ENCODE measurements at places on chromosomes 6 and 20.

DNA sequence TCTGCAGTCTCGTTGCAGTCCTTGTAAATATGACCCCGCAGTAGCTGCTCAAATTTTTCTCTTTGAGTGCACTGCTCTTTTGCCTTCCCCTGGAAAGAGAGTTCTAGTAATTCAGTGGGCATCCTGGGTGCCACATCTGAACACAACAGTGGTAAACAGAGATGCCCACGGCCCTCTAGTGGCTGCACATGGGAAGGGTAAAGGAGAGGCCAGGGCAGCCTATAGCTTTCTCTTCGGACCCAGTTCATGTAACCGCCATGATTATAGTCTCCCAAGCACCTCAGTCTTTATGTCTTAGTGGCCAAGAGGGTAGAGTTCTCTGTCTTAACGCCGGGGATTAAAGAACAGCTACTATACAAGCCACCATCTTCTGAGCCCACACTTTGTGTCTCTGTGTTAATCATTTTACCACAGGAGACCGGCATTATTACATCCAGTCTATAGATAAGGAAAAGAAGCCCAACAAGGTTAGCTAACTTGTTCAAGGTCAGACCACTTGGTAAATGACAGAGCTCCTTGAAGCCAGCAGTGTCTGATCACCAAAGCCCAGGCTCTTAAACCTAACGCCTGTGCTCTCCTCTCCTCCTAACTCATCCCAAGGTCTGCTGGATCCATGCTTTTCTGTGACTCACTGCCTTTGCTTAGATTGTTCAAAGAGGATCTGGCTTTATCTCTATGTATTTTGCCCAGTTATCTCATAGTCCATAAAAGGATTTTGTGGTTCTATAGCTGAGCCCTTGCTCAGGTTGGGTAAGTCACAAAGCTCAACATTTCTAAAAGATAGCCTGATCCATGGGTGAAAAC lies 81.8 kb downstream of the ISM1 start:
- DNase-seq, result peak; percentile 39

GRCh38 chr6:155264693-155265320 lies 994 bp downstream of the CLDN20 start:
- no peak for DNase-seq

GRCh38 chr6:169145496-169145895 lies 108.2 kb downstream of the THBS2 start:
- no peak for DNase-seq

DNA sequence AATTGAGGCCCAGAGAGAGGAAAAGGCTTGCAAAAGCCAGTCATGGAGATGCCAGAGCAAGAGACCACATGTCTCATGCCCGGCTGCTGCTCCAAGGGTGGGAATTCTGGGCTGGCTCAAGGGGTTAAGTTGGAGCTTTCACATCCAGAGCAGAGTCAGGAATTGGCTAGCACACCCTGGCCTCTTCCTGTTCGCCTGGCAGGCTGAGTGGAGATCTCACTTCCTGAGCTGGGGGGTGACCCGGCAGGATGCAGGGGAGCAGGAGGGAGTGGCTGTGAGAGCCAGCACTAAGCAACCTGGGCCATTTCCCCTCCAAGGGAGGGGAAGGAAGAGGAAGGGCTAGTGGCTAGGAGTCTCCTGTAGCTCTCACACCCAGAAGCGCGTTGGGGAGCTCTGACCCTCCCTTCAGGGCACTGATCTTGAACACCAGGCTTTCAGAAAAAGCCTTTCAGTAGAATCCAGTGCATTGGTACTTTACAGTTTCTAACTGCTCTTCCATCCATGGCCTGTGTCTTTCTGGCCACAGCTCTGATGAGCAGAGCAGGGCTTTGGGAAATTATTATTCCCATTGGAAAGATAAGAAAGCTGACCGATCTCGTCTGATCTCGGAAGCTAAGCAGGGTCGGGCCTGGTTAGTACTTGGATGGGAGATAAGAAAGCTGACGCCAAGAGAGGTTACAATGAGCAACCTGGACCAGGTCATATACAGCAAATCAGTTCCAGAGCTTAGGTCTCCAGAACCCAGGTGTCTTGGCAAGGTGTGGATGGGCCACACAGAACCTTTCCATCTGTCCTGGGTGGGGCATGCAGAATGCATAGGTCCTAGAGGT lies 2.2 kb upstream of the CCM2L start:
- DNase-seq, result peak; percentile 46

DNA sequence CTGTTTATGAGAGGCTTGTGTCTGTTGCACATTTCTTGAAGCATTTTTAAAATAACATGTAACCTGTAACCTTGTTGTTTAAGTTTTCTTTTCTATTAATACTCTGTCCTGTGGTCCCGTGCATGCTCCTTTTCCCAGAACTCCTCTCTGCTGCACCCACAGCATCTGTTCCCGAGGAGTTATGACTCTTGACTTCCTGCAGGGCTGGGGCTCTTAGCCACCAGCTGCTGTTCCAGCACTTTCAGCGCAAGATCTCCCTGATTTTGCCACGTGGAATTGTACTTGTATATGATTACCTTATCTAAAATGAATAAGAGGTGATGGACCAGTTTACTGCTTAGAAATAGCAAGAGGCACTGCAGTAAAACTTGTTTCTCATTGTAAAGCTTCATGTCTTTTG lies 150.6 kb downstream of the QKI start:
- no peak for DNase-seq

- DNase-seq, result peak; percentile 64
Observed at GRCh38 chr6:147941143-147941542, 401.5 kb upstream of the SASH1 start.

- DNase-seq, result no peak
Observed at GRCh38 chr6:2748183-2748582, 2.5 kb downstream of the MYLK4 start.

- no peak for DNase-seq
Observed at GRCh38 chr20:48220033-48220633, 434.9 kb upstream of the SULF2 start.

DNA sequence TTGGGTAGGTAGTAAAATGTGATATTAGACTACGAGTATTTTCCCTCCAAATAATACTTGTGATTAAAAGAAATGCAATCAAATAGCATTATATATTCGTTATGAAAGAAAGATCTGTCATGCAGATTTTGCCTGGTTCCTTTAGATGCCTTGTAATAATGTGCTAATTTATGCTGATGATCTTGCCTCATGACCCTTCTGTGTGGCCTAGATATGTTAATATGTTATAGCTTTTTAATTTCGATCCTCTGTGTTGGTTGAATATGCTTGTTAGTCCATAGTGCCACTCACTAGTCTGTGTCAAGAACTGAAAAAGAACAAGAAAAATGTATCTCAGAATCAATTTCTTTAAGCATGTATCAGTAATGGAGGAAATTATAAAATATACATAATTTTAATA lies 31.9 kb downstream of the CDKAL1 start:
- no peak for DNase-seq

- no peak for DNase-seq
Observed at GRCh38 chr6:20389066-20389465, 12.6 kb upstream of the E2F3 start.

DNA sequence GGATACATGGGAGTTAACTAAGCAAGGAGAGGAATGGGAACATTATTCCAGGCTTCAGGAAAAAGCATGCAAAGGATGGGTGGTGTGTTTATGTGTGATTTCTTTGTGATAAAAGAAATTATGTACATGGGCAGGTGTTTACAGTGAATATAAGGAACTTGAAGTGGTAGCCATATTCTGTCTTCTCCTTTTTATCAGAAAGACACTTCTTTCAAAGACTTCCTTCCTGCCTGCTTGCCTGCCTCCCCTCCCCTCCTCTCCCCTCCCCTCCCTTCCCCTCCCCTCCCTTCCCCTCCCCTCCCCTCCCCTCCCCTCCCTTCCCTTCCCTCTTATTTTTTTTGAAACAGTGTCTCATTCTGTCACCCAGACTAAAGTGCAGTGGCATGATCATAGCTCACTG lies 14.4 kb downstream of the CYB5R4 start:
- no peak for DNase-seq

DNA sequence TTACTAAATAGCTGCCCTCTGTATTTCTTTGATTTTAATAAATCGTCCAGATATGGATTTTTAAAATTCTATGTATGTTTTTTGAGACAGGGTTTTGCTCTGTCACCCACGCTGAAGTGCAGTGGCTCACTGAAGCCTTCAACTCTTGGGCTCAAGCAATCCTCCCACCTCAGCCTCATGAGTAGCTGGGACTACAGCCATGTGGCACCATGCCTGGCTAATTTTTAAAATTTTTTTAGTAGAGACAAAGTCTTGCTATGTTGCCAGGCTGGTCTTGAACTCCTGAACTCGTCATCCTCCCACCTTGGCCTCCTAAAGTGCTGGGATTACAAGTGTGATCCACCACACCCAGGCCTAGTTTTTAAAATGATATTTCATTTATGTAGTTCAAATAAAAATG lies 47.4 kb upstream of the DDR1 start:
- peak; percentile 21 for DNase-seq

- DNase-seq, result no peak
Observed at GRCh38 chr6:24945054-24945453, 9.3 kb upstream of the RIPOR2 start.

- no peak for DNase-seq
Observed at GRCh38 chr20:59949911-59950310, 8.3 kb upstream of the CDH26 start.

Data from M059J (cell line).